ENCODE measurements at places on chromosomes 16 and 17. TPM values are rescaled to one million over a fixed set of nuclear protein-coding genes. Genes with fewer than 3 reads are reported as not detected.

The ASGR1 gene
- 1.2 TPM for total RNA-seq

The ACSM5 gene
- not detected for total RNA-seq

The CDRT15 gene
- not detected for total RNA-seq

The SHISA6 gene
- not detected for total RNA-seq

The CLDN7 gene
- 0.69 TPM for total RNA-seq

The TLCD1 gene
- total RNA-seq = 4.0 TPM

The GDPD1 gene
- total RNA-seq = 2.6 TPM

The SEPTIN1 gene
- not detected for total RNA-seq

The HBA1 gene
- total RNA-seq = not detected

The OR2C1 gene
- total RNA-seq = not detected

The BCO1 gene
- total RNA-seq = 1.5 TPM

The KRT39 gene
- not detected for total RNA-seq

The ZNF19 gene
- total RNA-seq = 5.9 TPM

The KRT15 gene
- total RNA-seq = not detected

The RNF167 gene
- total RNA-seq = 47.8 TPM

The KRT24 gene
- not detected for total RNA-seq

The BAIAP3 gene
- 0.34 TPM for total RNA-seq

The CDH13 gene
- total RNA-seq = not detected

All from melanocyte of skin (primary cell).